ENCODE measurements at places on chromosomes 1 and 21. TPM values are rescaled to one million over a fixed set of nuclear protein-coding genes. Genes with fewer than 3 reads are reported as not detected.

MATN1 gene
- total RNA-seq: 0.18 TPM

NPHS2 gene
- not detected for total RNA-seq

KLF17 gene
- total RNA-seq: not detected

AXDND1 gene
- total RNA-seq: 0.69 TPM

YIPF1 gene
- total RNA-seq: 32.8 TPM

VHLL gene
- total RNA-seq: not detected

DNA sequence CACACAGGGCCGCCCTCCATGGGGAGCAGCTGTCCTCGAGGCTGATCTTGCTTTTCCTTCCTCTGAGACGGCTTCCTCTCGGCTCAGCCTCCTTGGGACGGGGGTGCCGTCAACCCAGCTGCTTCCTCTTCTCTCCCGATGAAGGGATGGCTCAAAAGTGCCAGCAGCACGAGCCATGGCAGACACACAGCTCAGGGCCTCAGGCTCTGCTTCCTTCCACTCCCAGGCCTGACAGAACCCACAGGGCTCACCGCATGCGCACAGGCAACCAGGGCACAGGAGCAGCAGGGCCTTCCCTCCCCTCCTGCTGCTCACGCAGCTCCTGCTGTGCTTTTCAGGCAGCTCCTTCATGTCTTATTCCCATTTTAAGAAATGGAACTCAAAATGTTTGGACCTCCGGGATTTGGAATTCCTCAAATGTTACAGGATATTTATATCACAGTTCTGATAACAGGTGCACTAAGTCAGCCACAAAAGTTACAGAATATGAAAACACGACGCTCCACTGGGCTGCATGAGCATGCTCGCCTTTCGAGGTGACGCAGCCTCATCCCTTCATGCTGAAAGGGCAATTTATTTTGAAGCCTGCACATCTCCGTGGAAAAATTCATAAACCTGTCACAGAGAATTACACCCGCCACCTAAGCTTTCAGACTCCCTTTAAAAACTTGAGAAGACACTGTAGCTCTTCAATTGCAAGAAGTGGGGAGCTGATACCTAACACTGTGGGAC is 84.4 kb downstream of the HSF2BP start:
- H3K36me3 ChIP-seq: no peaks in the 10 kb centered on the region
- no peak for DNase-seq
- no peak overlapping the region for H3K4me3 ChIP-seq

DNA sequence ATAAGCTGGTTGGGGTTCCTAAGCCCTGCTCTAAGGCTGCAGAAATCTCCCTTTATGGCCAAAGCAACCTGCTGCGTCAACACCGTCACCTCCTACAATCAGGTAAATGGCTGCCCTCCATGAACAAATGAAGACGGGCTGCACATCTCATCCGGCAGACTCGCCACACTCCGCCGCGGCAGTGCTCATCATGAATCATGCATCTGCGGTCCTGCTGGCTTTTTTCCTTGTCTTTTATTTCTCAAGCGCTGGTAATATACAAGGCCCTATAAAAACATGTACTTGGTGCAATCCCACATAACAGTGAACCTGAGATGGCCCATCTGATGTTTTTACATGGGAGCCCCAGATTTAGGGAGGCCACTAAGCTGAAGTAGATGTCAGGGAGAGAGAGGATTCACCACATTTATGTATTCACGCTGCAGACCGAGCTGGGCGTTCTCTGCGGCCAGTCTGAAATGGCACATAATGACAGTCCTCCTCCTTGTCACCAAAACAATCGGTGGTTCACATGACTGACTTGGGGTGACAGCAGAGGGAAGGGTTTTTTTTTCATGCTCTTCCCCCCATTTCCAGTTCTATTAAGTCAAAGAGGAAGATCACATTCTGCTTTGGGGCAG is 91.6 kb downstream of the KAZN start:
- H3K4me3 ChIP-seq: no peak overlapping the region
- H3K27me3 ChIP-seq: no peaks in the 10 kb centered on the region
- H3K36me3 ChIP-seq: no peaks in the 10 kb centered on the region
- DNase-seq: no peak

DNA sequence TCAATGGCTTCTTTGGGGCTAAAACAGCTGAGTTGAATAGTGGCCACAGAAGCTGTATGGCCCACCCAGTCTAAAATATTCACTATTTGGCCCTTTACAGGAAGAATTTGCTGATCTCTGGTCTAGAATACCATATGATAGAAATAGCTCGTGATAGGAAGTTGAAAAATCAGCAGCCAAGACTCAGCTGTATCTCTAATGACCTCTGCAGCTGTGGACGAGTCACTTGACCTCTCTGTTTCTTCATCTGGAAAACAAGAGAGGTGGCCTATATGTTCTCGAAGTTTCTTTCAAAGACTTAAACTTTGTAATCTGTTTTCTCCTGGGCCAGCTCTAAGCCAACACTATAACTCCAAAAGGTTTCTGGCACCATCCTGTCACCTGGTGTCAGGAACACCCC is 129.2 kb downstream of the ZBTB18 start:
- H3K36me3 ChIP-seq: no peaks in the 10 kb centered on the region
- DNase-seq: no peak
- no peaks in the 10 kb centered on the region for H3K4me1 ChIP-seq
- H3K4me3 ChIP-seq: no peak overlapping the region
- H3K27ac ChIP-seq: no peak overlapping the region

DNA sequence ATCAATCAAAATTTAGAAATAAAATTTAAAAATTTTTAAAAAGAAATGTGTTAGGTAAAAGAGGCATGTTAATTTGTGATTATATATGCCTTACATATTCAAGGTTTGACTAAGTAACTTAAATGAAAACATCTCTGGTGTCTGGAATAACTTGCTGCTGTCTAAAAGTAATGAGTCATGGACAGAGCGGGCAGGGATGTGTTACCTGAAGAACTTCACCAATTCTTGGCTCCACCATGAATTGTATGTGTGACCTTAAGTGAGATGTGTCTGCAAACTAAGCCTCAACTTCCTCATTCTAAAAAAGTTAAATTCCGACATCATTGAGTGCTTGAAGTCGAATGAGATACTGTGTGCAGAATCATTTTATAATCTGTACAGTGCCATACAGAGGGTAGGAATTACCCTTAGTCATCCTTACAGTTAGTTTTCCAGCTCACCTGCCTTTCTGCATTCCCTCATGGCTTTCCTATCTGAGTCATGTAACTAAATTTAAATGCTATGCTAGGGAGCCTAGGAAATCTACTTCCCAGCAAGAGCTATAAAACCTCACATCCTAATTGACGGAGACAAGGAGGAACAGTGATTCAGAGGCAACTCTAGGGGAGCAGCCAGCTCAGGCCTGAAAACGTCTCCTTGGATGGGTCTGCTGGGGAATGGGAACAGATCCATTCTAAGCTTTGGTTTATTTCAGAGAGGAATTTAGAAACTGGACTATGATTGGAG is 100.7 kb upstream of the TSPAN2 start:
- no peak overlapping the region for H3K4me3 ChIP-seq
- H3K36me3 ChIP-seq: no peaks in the 10 kb centered on the region
- H3K27me3 ChIP-seq: no peaks in the 10 kb centered on the region

DNA sequence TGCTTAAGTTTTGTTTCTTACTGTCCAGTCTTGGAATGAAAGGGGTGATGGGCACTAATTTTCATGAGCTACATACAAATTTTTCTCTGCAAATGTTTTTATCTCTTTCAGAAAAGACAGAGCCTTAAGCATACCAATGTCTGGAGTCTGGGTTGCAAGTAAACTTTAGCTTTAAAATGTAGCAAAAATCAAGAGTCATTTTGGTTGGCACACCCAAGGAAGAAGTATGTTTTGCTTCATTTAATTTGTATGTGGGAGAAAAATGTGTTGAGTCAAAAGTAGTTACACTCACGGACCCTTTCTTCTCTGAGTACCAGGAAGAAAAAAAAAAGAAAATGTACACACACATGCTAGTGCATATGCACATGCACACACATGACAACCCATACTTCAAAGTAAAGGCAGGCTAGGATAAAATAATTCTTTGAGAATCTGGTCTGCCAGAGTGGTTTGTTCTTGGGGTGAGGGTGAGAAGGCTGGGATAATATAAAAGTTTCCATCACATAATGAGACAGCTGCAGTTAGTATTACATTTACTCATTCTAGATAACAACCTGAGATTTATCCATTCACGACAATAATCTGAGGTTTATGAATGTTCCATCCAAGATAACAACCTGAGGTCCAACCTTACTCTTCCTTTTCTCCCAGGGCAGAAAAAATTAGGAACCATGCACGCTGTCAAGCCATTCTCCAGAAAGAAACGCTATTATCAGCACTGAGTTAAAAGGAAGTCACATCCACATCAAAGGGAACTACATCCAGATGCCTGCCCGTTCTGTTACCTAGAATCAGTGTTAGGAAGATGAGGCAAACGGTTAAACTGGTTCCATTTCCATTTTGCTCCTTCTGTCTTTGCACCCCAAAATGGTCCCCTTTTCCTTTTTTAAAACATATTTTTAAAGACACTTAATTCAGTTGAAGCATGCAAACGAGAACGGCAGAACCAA is 9.3 kb downstream of the DPYD start:
- H3K27ac ChIP-seq: no peak overlapping the region
- H3K27me3 ChIP-seq: no peaks in the 10 kb centered on the region
- H3K36me3 ChIP-seq: no peaks in the 10 kb centered on the region
- H3K4me1 ChIP-seq: peaks cover 2% of the 10 kb centered on the region

GRCh38 chr1:71908303-71908702 is 374.0 kb downstream of the NEGR1 start:
- H3K36me3 ChIP-seq: no peaks in the 10 kb centered on the region
- no peaks in the 10 kb centered on the region for H3K27me3 ChIP-seq
- no peak overlapping the region for H3K27ac ChIP-seq
- H3K4me3 ChIP-seq: no peak overlapping the region

- no peak for DNase-seq
- no peaks in the 10 kb centered on the region for H3K27me3 ChIP-seq
- no peaks in the 10 kb centered on the region for H3K4me1 ChIP-seq
- no peaks in the 10 kb centered on the region for H3K36me3 ChIP-seq
- H3K4me3 ChIP-seq: no peak overlapping the region
These were observed 70.0 kb upstream of the NBPF3 start for GRCh38 chr1:21369905-21370304.

GRCh38 chr1:64001038-64001437 is 202.4 kb upstream of the UBE2U start:
- H3K27ac ChIP-seq: no peak overlapping the region
- H3K36me3 ChIP-seq: peaks cover 5% of the 10 kb centered on the region
- H3K4me1 ChIP-seq: peaks cover 11% of the 10 kb centered on the region
- H3K4me3 ChIP-seq: no peak overlapping the region

DNA sequence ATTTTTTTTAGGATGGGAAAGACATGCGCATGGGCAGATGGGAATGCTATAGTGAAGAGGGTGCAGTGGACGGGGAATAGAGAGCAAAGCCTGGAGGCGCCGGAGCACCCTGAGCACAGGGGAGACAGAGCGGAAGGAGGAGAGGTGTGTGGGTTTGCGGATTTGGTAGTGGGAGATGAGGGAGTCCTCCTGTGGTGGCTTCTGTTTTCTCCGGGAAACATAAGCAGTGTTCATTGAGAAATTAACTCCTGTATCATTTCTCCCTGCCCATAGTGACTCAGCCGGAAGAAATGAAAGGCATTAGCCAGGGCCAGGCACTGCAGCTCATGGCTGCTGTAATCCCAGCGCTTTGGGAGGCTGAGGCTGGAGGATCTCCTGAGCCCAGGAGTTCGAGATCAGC is 4.7 kb upstream of the PTPRF start:
- no peaks in the 10 kb centered on the region for H3K36me3 ChIP-seq
- H3K4me3 ChIP-seq: no peak overlapping the region
- DNase-seq: no peak
- no peak overlapping the region for H3K27ac ChIP-seq

DNA sequence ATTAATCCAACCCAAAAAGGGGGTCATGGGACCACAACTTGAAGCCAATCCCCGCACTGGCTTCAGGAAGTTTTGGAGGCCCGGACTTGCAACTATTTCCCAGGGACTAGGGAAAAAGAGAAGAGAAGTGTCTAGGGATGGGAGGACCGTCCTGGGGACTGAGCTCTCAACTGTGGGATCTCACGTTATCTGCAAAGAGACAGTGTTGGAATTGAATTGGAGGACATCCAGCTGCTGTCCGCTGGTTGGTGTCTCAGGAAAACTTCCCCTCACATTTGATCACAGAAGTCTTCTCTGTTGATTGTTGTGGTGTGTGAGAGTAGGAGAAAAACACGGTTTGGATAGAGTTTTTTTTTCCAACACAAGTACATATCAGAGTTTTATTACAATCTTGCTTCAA is 46.2 kb upstream of the CITED4 start:
- no peak overlapping the region for H3K27ac ChIP-seq
- no peaks in the 10 kb centered on the region for H3K4me1 ChIP-seq
- DNase-seq: no peak
- no peaks in the 10 kb centered on the region for H3K36me3 ChIP-seq
- H3K27me3 ChIP-seq: no peaks in the 10 kb centered on the region

DNA sequence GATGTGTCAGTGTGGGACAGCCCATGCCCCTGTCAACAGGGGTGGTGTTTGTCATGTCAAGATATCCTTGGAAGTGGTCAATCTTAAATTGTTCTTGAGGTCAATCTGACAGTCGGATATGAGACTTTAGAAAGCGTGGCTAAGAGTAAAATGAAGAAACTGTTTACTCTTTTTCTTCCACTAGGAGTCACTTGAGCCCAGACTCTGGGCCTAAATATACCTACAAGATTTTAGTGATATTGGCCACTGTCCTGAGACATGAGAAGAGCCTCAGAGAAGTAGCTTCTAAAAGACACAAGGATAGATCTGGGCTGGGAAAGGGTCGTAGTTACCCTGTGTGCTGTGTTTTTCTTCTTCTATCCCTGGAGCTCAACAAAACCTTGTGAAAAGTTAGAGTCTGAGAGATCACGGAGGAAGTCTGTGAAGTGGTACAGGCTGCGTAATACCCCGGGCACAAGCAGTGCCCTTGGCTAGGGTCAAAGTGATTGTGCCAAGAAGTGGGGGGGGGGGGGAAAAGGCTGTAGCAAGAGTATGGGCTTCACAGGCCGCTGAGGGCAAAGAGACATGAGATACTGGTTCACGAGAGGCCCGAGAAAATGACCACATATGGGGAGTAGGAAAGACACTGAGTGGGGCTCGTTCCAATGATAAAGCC is 355.2 kb upstream of the GREM2 start:
- H3K27ac ChIP-seq: no peak overlapping the region
- no peaks in the 10 kb centered on the region for H3K27me3 ChIP-seq
- no peak overlapping the region for H3K4me3 ChIP-seq
- peaks cover 3% of the 10 kb centered on the region for H3K4me1 ChIP-seq
- DNase-seq: no peak

- H3K27me3 ChIP-seq: no peaks in the 10 kb centered on the region
- H3K36me3 ChIP-seq: no peaks in the 10 kb centered on the region
- H3K4me3 ChIP-seq: no peak overlapping the region
- no peak for DNase-seq
These were observed 186.2 kb upstream of the ARHGEF16 start for GRCh38 chr1:3268281-3268680.

Measured in endodermal cell (in vitro differentiated cells).